ENCODE measurements at places on chromosomes 2 and 18.

- DNase-seq = no peak
Measured at GRCh38 chr18:50853863-50854271, 25.1 kb upstream of the ME2 start.

DNA sequence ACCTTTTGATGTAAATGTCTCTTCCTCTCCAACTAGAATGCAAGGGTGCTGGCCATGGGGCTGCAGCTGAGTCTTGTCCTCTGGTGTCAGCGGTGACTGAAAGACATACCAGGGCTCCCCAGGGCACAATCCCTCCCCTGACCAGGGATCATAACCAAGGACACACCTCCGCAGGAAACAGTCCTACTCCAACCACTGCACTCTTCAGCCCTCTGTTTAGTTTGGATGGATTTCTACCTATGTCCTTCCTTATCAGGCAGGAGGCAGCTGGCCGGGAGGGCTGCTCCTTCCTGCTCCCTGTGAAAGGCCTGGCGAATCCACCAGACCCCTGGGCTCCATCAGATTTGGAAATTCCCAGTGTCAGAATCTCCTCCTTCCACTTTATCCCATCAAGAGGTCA lies 185.2 kb upstream of the ID2 start:
- DNase-seq = no peak

GRCh38 chr2:206521612-206522011 lies 78.3 kb downstream of the ADAM23 start:
- DNase-seq = no peak

- DNase-seq = no peak
Measured at GRCh38 chr2:209074711-209075110, 349.1 kb upstream of the MAP2 start.

GRCh38 chr2:236131073-236131692 lies 37.0 kb downstream of the GBX2 start:
- no peak for DNase-seq

DNA sequence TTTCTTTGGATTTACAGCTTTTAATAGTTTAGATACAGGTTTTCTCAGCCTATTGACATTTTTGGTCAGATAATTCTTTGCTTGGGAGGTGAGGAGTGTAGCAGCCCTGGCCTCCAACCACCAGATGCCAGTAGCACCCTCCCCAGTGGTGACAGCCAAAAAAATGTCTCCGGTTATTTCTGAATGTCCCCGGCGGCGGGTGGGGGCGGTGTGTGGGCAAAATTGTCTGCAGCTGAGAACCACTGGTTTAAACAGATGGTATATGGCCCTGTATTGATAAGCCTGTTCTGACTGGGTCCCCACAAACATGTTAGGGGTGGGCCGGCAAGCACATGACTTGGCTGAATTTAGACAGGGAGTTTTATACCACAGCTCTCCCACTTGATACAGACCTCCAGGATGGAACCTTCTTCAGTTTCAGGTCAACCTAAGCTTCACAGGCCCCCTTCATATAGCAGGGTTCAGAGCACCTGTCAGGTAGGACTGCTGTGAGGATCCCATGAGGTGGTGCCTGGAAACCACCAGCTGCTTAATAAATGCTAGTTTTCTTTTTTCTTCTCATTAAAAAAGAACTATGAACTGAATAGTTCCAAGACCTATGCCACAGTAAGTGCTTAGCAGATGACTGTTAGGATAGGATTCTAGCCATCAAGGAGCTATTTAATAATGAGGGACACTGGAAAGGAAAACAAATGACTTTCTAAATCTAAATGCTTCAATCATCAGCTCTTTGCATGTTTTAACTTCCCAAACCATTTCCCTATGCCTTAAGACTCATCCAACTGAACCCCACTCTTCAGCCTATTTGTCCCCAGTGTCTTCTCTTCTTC lies 18.1 kb downstream of the LPIN2 start:
- DNase-seq = no peak

DNA sequence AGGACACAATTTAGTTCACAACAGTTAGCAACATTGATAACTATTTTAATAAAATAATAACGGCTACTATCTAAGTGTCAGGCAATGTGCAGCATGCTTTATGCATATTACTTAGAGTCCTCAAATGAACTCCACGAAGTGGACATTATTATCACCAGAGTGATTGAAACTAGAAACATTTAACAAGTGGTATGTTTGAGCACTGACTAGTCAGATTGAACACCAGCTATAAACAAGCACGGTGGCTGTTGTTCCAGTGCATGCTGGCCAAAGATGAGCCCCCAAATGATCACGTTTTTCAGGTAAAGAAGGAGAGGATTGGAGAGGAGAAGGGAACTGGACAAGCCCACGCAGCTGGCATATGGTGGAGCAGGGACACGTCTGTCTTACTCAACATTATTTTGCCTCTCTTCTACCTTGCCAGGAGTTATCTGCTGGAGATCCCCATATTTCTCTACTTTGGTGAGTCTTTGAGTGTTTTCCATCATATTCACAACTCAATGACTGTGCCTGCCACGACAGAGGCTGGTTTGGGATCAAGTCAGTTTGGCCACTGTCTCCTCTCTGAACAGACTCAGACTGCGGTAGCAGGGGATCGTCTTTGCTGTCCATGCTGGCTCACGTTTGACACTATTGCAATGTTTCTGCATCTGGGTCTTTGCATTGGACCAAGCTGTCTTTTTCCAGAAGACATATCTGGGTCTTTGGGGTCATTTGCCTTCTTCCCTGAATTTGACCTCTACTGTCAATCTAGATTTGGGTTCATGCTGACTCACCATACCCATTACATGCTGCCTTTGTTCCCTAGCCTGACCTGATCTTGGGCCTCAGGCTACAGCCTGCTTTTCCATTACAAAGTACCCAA lies 66.0 kb upstream of the ACSL3 start:
- no peak for DNase-seq

GRCh38 chr2:36708041-36708741 lies 11.7 kb downstream of the VIT start:
- no peak for DNase-seq

DNA sequence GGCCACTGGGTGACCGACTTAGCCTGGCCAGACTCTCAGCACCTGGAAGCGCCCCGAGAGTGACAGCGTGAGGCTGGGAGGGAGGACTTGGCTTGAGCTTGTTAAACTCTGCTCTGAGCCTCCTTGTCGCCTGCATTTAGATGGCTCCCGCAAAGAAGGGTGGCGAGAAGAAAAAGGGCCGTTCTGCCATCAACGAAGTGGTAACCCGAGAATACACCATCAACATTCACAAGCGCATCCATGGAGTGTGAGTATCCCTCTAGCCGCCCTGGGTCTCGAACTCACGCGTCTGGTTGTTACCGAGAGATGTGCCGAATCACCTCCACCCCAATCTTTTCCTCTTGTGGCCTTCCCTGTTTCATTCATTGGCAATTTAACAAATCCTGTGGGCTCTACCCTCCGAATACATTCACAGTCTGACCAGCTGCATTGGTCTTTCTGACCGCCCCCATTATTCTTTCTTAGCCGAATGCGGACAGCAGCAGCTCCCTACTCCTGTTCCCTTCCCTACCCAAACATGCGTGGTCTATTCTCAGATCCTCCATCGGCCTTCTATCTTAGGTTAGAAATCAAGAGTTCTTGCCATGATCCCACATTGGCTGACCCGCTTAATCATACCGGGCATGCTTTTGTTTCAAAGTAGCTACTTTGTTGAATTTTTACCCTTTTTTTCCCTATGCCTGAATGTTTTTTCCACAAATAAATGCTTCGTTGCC lies 631 bp downstream of the RPL31 start:
- no peak for DNase-seq

DNA sequence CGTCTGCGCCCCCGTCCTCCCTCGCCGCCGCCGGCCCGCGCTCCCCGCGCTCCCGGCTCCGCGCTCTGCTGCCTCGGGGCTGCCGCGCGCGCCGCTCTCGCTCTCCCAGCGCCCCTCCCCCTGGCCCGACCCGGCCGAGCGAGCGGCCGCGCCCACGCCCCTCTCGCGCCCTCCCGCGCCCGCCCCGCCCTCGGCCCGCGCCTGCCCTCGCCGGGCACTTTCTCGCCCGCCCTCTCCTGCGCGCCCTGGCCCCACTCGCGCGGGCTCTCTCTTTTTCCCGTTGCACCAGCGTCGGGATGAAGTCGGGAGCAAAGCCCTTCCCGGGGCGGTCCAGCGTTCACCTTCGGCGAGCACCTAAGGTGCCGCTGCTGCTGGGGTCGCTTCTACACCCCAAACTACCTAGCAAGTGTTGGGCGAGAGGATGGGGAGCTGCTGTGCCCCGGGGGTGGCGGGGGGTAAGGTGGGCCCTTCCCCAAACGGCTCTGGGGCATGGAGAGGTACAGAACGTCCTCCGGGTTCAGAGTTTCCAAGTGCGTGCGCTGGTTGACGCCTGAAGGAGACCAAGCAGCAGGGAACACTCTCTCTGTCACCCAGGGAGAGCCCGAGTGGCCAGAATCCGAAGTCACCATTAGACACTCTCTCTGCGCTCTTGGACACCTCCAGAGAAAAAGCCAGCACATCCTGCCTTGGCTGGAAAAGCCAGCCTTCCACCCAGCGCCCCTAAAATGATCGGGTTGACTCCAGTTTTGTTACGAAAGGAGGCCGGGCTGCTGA lies at the start of gene COLEC12:
COLEC12 (minus strand) TSS at position 70 of the 774 bp plus-strand sequence. CDS start 187 bp downstream, outside the sequence.
- DNase-seq = no peak

DNA sequence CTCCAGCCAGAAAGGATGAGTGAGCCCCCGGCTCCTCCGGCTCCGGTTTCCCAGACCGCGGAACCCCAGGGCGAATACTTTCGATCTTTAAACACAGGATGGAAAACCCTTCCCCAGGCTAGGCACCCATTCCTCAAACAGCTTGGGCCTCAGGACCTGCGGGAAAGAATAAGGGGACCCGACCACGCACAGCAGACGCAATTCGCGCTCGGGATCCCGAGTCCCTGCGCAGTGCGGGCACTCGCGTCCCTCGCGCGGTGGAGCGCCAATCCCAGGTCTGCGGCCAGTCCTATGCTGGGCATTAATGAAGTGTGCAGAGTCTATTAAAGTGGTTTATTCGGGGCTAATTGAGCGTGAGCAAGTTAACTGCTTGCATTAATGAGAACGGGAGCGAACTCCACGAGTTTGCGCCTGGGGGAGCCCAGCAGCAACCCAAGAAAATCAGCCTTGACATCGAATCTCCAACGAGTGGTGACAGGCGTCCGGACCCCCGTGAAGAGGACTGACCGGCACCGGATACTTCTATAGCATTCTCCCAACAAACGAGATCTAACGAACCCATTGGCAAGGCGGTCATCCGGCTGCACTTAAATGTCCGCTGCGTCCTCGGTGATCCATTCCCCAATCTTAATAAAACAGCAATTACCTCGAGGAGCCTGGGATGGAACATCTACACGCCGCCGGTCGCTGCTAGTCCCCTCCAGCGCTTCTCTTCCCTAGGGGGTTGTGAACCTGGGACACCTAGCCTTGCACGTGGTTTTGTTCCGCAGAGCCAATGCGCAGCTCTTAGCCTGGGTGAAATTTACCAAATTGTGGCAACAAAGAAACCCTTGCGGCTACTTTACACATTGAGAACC lies 1.6 kb downstream of the OSR1 start:
- no peak for DNase-seq

GRCh38 chr2:178482437-178482836 lies 2.2 kb downstream of the PLEKHA3 start:
- no peak for DNase-seq

- no peak for DNase-seq
Measured at GRCh38 chr2:168673265-168674189, 128.9 kb upstream of the NOSTRIN start.

GRCh38 chr2:231951452-231952035 lies 10.0 kb upstream of the DIS3L2 start:
- DNase-seq = no peak

GRCh38 chr2:216188956-216189355 lies 79.8 kb downstream of the XRCC5 start:
- DNase-seq = no peak

DNA sequence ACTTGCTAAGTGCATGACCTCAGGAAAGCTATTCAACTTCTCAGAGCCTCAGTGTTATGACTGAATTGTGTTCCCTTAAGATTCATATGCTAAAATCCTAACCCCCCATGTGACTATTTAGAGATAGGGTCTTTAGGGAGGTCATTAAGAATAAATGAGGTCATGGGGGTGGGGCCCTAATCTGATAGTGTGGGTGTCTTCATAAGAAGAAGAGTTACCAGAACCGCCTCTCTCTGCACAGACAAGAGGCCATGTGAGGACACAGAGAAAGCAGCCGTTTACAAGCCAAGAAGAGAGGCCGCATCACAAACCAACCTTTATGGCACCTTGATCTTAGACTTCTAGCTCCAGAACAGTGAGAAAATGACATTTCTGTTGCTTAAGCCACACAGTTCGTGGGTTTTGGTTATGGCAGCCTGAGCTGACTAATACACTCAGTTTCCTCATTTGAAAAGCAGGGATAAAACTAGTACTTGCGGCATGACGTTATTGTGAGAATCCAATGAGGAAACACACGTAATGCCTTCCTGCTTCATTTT lies 9.9 kb downstream of the SH2D6 start:
- DNase-seq = no peak

- no peak for DNase-seq
Measured at GRCh38 chr2:33457556-33458247, 18.7 kb upstream of the RASGRP3 start.

DNA sequence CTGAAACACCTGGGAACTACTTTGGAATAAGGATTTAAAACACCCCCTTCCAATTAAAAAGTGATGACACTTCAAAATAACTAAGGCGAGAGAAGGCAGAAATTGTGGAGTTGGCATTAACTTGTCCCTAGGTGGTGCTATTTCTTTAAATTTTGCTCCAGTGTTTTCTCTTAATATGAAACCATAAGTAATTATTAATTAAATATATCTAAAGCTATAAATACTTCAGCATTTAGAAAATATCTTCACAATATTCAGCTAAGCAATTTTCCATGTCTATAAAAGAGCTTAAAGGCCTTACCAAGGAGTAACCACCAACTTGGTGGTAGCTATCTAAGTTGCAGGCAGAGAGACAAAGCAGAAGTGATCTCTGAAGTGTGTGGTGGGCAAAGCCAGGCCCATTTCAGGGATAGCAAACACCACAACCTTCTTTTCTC lies 186.8 kb upstream of the PGAP1 start:
- no peak for DNase-seq

DNA sequence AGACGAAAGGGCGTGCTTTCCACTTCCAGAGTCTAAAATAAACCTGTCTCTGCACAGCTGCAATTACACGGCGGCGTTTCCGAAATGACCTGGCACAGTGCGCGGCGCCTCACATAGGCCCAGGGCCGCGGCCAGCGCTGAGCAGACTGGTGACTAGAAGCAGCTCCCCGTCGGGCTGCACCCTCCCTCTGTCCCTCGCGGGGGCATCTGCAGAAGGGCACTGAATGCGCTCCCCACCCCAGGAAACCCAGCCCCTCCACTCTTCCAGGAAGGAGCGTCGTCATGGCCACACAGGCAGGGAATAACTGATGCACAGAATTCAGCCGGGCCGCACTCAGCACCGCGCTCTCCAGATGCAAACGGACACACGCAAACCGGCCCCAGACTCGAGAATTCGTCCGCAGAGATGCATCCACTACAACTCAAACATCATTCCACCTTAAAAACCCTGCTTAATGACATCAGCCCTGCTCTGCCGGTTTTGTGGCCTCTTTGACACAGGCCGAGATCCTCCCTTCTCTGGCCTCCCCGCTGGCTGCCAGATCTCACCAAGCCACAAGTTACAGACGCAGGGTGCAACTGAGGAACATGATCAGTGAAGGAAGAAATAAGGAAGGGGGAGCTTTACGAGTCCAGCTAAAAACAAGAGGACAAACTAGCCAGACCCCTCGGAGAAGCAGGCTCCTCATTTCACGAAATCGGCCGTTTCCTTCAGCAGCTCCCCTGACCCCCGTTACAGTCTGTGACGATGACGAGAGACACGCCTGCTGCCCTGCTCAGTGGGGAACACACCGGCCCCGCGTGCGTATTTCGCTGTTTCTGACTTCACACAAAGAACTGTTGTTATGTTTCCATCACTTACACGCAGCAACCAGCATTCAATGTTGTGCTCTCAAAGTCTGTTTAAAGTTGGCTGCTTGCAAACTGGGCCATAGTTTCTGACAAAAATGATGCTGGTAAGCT lies 40.2 kb downstream of the MBP start:
- no peak for DNase-seq

Measured in stimulated activated CD4-positive, alpha-beta T cell treated with anti-CD3 and anti-CD28 coated beads, TNF-alpha, amount 100 ng/mL, for 4 hours (primary cell).